NCI-H1694 (cell line): ENCODE measurements at places on chromosomes 6 and 20.

- no peak for DNase-seq
These were observed 138.6 kb downstream of the AIG1 start for GRCh38 chr6:143199291-143199690.

- DNase-seq = peak; percentile 28
These were observed 38.7 kb downstream of the LAMA4 start for GRCh38 chr6:112215488-112216284.

DNA sequence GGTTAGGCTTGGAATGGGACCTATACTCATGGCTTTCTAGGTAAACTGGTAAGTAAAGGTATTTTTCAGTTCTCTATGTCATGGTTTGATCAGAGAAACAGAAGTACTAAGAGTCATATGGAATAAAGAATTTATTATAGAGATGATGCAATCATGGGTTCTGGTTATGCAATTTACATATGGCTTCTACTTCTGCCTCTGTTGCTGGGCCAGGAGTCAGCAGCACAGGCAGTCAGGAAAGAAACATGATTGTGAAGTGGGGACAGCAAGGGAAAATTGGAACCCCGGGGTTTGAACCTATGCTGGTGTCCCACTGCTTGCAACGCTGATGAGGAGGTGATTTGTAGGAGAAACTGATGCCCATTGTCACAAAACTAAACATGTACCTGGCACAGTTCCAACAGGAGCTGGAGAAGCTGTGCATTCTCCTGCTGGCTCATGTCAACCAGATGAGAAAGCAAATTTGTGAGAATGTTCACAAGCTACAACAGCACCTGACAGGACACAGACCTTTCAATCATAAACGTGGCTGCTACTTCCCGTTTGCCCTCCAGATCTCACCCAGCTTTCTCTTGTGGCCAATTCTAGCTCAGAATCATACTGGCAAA, 887.1 kb downstream of the TFAP2A start:
- DNase-seq = no peak

DNA sequence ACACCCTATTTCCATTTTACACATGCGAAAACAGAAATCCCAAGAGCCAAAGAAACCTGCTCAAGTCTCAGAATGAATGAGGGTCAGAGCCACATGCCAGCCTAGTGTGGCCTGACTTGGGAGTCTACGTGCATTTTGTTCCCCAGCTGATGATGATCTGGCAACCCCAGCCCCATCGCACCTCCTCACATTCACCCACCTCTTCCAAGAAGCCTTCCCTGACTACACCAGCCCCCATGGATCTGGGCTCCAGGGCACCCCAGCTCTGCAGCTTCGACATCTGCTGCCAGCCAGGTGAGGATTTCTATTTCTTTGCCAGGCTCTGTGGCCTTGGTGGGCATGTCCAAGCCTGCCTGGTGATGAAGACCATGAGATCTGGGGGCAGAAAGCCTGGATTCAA, 41.0 kb downstream of the ANGPT4 start:
- no peak for DNase-seq

- DNase-seq = no peak
These were observed 17.1 kb upstream of the ARMC2 start for GRCh38 chr6:108831104-108831503.

- no peak for DNase-seq
These were observed 6.7 kb upstream of the BEND3 start for GRCh38 chr6:107121964-107122495.

DNA sequence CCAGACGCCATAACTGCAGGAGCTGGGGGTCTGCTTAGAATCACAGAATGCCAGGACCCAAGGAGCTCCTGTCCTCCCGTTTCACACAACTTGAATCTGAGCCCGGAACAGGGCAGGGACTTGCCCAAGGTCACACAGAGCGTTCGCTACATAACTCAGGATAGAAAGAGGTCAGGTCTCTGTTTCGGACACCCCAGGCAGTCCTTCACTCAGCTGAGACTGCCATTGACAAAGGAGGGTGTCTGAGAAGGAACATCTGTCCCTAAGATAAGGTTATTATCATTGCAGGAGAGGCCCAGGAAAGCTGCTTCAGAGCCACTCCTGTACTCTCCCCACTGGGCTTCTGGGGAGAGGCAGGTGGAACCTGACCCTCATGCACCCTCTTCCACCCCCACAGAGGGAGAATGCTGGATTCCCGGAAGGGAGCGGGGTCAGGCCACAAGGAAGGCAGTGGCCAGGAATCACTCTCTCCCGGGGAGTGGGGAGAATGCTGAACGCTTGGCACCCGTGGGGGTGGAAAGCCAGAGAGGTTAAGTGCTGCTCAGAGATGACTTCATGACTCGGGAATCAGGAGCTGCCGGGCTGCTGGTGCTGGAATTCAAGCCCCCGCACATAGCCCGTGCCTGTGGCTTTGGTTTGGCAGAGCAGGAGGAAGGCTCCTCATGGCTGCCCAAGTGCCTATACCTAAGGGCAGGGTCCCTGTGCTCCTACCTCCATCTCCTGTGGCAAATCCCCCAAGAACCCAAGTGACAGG, 10.7 kb downstream of the SDC4 start:
- no peak for DNase-seq
